Hindlimb muscle (tissue), 1 donor: ENCODE measurements at places on chromosomes 2 and 18. TPM values are rescaled to one million over a fixed set of nuclear protein-coding genes. Genes with fewer than 3 reads are reported as not detected.

GRCh38 chr2:136492901-136493300 is 272.4 kb upstream of the THSD7B start:
- no peak for DNase-seq

DNA sequence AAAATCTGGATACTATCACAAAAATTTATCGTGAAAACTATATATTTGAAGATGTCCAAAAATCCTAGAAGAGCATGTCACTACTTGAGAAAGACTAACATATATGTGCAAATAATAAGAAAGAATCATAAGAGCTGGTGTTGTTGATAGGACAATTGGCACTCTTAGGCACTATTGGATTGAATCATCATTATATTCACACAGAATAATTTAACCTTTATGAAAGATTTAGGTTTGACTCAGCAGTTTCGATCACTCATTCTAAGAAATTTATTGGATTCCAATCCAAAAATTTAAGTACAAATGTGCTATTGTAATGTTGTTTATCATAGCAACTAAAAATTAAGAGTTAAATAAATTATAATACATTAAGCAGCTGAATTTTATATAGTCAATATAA is 503.6 kb downstream of the SPAG16 start:
- DNase-seq: no peak

GRCh38 chr2:118223992-118224894 is 136.0 kb downstream of the INSIG2 start:
- peak; percentile 34 for DNase-seq

- no peak for DNase-seq
Measured at GRCh38 chr2:184644685-184645084, 46.4 kb downstream of the ZNF804A start.

GRCh38 chr18:26574958-26575864 is 26.9 kb upstream of the KCTD1 start:
- peak; percentile 24 for DNase-seq

- no peak for DNase-seq
Measured at GRCh38 chr2:204078003-204078698, 141.6 kb downstream of the ICOS start.

DNA sequence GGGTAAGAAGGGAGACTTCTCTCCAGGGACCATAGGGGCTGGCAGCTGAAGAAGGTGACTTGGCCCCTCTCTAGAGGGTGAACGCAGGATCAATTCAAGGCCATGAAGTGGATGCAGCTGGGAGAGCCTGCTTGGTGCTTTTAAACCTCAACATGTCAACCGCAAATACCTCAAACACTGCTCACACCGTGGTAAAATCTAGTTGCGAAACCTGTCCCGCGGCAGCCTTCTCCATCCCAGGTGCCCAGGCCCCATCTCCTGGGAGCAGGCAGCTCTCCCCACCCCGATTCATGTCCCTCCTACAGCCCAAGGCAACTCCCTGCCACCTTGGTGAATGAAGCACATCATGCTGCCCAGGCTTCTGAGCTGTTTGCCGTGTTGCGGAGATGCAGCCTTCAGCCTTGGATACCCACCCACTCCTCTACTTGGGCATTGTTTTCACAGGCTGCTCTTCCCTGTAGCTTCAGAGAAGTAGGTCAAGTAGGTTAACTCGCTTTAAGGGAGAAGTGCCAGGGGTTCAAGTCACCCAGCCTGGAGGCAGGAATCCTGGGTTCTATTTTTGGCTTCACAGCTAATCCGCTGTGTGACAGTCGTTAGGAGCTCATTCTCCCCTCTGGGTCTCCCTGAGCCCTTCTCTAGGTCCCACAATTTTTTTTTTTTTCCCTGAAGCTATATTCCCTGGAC is 6.2 kb upstream of the EFR3B start:
- DNase-seq: no peak

DNA sequence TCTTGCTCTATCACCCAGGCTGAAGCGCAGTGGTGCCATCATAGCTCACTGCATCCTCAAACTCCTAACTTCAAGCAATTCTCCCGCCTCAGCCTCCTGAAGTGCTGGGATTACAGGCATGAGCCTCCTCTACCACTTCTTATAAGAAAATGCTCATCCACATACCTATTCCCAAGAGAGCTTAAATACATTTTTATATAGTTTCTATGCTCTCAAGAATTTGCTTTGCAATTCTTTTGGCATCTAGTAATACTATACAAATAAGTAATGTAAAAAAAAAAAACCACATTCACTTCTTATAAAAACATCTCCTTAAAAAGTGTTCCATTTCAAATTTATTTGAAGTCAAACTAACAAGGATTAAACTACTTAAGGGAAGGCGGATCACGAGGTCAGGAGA is 197.3 kb downstream of the DNAH7 start:
- DNase-seq: no peak

TSPYL6 gene
- polyA plus RNA-seq: not detected

GRCh38 chr2:151009437-151010175 is 252.1 kb downstream of the RBM43 start:
- no peak for DNase-seq

DUSP19 gene
- 2.0 TPM for polyA plus RNA-seq

DNA sequence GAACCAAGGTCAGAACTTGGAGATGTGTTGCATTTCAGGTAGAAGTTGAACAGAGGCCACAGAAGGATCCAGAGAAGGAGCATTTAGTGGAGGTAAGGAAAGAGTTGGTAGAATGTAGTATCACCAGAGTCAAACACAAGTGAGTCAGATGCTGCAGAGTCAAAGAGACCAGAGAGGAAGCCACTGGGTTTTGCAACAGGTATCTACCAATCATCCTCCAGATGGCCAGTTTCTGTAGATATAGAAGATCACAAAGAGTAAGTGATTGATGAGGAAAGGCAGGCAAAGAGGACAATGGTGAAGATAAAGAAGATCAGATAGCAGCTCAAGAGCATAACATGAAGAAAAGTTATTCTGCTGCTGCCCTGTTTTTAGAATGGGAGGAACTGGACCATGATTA is 75.9 kb downstream of the GTF3C3 start:
- no peak for DNase-seq

STEAP3 gene
- polyA plus RNA-seq: 25.5 TPM

DNA sequence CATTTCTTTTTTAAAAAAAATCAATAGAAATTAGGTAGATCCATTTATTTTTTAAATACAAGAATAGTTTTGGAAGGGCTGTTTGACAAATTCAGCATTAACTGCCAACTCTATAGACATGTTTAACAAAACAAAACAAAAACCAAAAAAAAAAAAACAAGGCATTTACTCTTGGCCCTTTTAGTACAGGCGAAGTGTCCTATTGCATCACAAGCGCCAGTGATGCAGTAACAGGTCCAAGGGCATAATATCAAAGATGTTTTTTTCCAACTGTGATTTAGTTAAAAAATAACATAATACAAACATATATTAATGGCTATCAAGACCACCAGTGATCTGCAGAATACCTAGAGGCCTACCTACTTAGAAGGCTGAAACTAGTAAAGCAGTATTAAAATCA is 55.3 kb downstream of the XDH start:
- no peak for DNase-seq

FEV gene
- 0.58 TPM for polyA plus RNA-seq

GRCh38 chr2:210072922-210073509 is 70.6 kb downstream of the RPE start:
- DNase-seq: peak; percentile 11

GRCh38 chr2:217825469-217826235 is 177.1 kb downstream of the TNS1 start:
- DNase-seq: no peak

GRCh38 chr2:221255862-221256261 is 316.2 kb downstream of the EPHA4 start:
- no peak for DNase-seq

DNA sequence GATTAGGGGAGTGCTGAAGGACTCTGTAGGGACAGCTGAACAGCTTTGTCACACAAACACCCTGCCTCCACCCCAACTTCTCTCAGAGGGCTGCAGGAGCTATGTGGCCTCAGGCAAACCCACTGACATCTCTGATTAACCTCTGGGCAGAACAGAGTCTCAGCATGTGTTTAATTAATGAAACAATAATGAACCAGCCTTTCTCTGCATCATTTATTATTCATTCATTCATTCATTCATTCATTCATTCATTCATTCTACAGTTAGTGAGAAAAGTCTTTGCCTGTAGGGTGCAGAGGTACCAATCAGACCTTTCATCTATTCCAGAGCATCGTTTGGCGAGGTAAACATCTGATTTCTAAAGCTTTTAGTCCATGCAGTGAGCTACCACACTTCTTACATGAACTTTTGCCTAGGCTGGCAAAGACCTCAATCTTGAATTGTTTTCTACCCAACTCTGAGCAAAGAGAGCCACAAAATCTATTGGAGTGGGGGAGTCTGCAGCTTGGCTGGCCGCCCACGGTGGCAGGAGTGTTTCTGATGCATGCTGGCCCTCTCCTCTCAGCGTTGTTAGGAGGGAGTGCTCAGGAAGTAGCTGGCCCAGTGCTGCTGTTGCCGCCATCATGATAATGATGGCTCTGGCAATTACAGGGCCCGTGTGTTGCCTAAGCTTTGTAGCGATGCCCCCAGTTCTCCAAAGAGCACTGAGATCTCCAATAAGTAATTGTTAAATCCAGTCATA is 198.9 kb downstream of the SMAD7 start:
- no peak for DNase-seq

DNA sequence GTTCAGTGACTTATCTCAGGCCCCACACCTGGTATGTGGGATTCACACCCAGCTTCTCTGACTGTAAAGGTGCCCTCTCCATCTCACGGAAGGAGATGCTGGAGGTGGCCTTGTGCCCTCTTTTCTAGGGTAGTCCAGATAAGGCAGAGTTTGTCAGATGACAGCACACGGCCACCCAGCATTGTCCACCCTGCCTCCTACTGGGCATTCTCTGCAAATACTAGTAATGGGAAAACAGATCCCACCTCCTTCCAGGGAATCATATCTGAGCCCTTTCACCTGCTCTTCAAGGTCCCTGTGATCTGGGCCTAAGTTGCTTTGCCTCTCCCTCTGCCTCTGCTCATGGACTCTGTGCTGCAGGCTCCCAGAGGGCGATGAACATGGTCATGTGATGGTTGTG is 214.7 kb downstream of the CLIP4 start:
- no peak for DNase-seq

- DNase-seq: no peak
Measured at GRCh38 chr2:195410074-195410671, 246.9 kb upstream of the SLC39A10 start.

RBBP8 gene
- 10.4 TPM for polyA plus RNA-seq

BOK gene
- 69.5 TPM for polyA plus RNA-seq

ZNF2 gene
- polyA plus RNA-seq: 5.2 TPM

DNA sequence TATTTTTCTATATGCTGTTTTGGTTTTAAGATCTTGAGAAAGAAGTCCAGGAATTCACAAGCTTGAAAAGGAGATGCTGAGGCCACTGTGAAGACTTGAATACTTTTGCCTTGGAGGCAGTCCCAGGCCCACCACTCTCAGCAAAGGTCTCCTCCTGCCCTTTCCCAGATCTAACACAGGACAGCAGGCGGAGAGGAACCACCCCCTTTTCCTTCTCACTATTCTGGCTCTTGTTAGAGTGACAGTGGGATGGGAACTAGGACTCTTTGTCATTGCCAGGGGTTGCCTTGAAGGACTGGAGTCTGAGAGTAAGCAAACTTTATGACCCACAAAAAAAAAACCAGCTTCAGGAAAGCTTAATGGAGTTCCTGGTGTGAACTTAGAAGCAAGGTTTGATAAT is 54.7 kb downstream of the E2F6 start:
- DNase-seq: no peak

NXPH2 gene
- 13.4 TPM for polyA plus RNA-seq

DNA sequence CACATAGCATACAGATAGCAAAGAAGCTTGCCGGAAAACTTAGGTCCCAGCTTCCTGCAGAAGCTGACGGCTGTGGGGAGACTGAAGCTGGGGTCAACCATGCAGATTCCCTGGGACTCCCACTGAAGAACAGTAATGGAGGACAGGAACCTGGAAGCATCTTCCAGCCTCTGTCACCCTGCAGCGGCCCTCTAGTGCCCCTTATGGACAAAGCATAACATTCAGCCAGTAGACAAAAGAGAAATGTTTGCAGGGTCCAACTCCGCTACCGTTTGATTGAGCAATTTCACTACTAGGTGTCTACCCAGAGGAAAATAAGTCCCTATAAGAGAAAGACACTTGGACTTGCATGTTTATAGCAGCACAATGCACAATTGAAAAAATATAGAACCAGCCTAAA is 460.6 kb downstream of the CNTNAP5 start:
- no peak for DNase-seq

DNA sequence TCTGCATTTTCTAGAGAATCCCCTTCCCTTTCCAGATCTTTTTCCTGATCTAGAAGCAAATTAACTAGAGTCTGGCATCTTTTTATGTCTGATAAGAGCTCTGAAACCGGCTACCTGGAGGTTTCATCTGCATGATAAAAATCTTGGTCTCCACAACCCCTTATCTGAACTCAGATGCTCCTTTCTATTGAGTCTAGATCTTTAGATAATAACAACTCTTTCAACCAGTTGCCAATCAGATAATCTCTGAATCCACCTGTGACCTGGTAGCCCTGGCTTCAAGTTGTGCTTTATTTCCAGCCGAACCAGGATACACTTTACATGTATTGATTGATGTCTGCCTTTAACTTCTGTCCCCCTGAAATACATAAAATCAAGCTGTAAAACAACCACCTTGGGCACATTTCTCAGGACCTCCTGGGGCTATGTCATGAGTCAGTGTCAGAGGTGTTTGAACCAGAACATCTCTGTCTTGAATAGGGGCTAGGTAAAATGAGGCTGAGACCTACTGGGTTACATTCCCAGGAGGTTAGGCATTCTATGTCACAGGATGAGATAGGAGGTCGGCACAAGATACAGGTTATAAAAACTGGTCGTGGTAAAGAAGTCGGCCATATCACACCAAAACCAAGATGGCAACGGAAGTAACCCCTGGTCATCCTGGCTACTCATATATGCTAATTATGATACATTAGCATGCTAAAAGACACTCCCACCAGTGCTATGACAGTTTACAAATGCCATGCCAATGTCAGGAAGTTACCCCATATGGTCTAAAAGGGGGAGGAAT is 20.8 kb downstream of the RALBP1 start:
- no peak for DNase-seq

DNA sequence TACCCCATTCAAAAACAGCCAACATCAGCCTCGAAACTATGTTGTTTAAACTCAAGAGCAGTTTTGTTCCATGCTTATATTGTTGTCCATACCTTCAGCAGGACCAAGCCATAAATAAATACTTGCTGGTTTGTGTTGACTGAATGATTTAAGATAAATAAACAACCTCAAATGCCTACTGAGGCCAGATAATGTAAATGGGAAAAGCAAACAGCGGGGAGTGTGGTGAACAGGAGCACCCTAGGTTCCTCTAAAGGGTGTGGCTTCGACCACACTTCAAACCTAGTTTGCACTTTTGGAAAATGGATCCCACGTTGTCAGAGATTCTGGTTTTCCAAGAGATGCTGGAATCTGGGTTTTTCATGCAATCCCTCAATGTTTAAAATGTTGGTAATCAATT is 1.7 kb upstream of the PMAIP1 start:
- no peak for DNase-seq

GRCh38 chr2:61469424-61470121 is 1.3 kb downstream of the USP34 start:
- no peak for DNase-seq

CACNB4 gene
- 6.4 TPM for polyA plus RNA-seq
